ENCODE measurements at places on chromosomes 2 and 18. TPM values are rescaled to one million over a fixed set of nuclear protein-coding genes. Genes with fewer than 3 reads are reported as not detected.

DNA sequence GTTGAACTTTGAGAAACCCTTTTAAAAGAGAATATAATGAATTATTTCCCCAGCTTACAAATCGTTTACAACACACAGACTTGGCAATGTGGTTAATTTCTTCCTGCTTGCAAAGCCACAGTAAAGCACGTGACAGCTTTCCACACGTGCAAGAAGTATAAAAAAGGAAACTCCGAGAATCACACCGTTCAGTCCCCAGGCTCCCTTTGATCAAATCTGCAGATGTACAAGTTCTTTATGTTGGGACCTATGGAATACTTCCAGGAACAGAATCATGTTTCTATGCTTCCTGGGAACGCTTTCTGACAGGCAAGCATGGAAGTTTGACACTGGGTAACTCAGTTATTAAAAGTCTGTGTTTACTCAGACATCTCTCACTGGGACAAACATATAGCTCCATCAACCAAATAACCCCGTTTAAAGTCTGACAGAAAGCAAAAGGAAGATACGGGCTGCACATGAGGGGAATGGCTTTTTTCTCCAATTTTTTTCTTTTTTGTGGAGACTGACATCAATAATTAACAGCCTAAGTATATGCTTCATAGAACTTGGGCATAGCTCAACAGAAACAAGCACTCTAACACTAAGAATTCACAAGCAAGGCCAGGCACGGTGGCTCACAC is 134.8 kb downstream of the EIPR1 start:
- DNase-seq, result no peak

MORN2 gene
- total RNA-seq, result 29.4 TPM

- no peak for DNase-seq
These were observed 736.6 kb upstream of the GCFC2 start for GRCh38 chr2:76447294-76447693.

DNA sequence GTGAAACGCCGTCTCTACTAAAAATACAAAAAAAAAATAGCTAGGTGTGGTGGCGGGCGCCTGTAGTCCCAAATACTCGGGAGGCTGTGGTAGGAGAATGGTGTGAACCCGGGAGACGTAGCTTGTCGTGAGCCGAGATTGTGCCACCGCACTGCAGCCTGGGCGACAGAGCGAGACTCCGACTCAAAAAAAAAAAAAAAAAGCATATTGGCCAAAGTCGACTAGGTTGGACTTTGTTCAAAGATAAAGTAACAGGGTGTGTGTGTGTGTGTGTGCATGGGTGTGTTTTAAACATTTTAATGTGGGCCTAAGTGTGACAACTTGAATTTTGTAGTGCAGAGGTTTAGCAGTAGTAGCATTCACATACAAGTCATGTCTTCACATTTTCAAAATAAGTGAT is 11.7 kb downstream of the GEMIN6 start:
- DNase-seq, result no peak

TTN gene
- 45.2 TPM for total RNA-seq

DNA sequence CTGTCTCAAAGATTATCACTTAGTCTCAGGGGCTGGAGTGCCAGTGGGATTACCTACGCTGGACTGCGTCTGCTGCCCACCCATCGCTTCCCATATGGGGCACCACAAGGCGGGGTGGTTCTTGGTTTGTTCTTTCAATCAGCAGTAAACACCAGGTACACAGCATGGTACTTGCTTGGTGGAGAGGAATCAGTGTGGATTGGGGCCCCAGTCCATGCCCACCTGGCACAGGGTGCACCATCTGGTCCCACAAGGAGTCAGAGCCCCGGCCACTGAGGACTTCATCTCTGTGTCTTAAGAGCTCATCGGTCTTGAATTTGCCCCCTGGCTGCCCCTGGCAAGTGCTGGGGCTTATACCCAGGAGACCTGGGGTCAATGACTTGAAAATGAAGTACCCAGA is 96.2 kb downstream of the GLI2 start:
- DNase-seq, result no peak
